Fibroblast of villous mesenchyme (primary cell): ENCODE measurements at places on chromosomes 4 and X. TPM values are rescaled to one million over a fixed set of nuclear protein-coding genes. Genes with fewer than 3 reads are reported as not detected.

NLGN3 gene
- 0.32 and 0.43 TPM in 2 replicates for total RNA-seq

GRCh38 chr4:24212642-24213041 is 322.8 kb upstream of the PPARGC1A start:
- DNase-seq = no peak

GRCh38 chrX:125132274-125132673 is 187.4 kb upstream of the TEX13C start:
- DNase-seq = no peak

UGT2B17 gene
- total RNA-seq = not detected in 2 replicates

DNA sequence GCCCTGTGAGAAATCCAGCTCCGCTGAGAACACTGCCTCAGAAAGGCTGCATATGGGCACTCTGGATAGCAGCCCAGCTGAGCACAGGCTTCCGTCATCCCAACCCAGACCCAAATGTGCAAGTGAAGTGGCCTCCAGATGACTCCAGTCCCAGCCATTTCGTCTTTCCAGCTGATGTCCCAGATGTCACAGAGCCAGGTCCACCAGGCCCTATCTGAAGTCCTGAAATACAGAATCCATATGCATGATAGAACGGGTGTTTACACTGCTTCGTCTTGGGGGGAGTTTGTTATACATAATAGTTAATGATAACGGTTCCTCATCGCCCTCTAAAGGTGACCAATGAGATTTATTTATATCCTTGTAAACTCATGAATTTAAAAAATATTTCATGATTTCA is 72.6 kb upstream of the TRIM2 start:
- DNase-seq = no peak

FAM149A gene
- total RNA-seq = 0.43 and 0.64 TPM in 2 replicates

DNA sequence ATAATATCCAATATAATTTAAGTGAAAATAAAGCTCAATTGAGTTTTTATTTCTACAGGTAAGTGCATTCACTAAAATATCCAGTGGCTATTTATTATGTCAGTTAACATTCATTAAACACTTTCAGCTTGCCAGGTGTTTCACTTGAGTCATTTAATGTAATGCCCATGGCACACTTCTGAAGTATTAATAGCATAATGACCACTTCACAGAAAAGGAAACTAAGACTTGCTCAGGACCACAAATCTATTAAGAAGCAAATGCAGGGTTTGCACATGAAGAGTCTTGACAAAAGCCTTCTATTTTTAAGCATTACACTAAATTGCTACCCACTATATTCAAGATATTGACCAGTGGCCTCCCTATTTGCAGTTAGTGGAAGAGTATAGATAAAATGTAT is 612.7 kb downstream of the KCTD8 start:
- no peak for DNase-seq

DNA sequence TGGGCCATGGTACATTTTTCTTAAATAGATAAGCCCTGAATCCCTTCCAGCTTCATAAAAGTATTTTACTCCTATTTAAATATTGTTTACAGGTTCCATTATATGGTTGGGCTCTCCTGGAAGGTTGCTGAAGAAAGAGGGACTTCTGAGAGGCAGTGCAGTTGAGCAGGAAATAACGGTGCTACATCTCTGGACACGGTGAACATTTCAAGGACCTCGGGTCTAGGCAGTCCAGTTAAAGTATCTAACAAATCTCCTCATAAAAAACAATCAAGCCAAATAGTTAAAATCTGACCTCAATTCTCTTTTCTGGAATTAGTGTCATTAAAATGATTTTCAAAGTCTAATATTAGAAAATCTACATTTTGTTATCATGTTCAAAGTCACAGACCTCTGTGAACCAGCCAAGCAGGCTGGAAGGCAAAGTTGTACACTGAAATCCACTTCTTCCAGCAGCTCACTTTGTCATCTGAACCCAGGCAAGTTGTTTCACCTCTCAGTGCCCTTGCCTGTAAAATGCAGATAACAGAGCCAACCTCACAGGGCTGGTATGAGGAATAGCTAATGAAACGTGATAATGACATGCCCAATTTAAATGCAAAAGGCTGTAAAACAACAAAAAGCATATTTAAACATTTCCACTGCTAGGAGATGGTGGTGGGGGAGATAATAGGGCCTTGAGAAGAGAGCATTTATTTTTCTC is 267.0 kb upstream of the KLF3 start:
- no peak for DNase-seq

DNA sequence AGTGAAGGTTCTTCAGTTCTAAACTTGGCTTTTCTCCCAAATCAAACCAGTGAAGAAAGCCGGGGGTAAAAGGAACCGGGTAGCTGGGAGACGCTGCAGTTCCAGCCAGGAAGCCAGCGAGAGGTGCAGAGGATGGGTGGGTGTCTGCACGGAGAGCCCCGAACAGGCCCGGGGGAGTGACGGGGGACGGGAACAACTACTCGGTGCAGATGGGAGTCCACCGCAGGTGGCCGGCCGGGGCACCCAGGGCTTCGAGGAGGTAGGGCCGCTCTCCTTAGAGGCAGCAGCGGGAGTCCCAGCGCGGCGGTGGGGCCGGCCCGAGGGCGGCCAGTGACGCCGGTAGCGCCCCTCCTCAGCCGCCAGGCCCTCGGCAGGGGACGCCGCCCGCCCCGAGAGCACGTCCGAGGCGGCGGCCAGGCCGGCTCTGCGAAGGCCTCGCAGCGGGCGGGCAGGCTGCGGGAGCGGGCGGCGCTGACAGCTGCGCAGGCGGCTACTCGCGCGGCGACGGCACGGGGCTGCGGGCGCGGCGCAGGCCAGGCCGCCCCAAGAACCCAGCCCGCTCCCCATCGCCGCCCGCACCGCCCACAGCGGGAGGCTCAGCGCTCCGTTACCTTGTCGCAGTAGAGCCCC is 449 bp downstream of the FBXL5 start:
- peak; percentile 48 for DNase-seq

- DNase-seq = peak; percentile 62
These were observed at the start of gene IRAK1 for GRCh38 chrX:154019633-154020528. TSS of gene IRAK1 (minus strand) at chrX:154019902. CDS start at chrX:154019812, 90 bp downstream.

GRCh38 chr4:108846568-108846967 is 83.7 kb upstream of the ETNPPL start:
- no peak for DNase-seq

DNA sequence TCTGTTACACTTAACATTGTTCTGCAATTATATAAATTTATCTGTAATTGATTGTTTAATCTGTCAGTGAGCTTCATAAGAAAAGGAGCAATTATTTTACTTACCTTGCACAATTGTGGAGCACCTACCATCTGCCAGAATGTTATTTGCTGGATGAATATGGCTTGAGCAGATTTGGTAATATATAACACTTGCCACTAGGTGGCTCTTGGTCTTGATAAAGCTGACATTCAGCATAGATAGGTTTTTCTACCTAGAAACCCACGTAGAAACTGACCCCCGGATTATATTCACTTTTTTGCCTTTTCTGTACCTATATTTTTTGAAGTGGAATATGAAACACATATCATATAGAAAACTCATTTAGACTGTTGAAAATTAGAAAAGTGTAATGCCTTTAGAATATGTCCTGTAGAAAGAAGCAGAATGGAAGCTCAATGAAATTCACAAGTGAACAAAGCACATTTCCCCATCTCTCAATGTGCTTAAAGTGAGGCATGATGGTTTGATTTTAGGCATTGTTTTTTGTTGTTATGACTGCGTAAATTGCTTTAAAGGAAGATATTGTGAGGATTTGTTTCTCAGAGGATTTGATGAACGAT is 9.5 kb downstream of the RBPJ start:
- DNase-seq = peak; percentile 70

HSFX2 gene
- total RNA-seq = 0.86 TPM in 1 of 2 replicates, not detected in the other

PASD1 gene
- not detected in 2 replicates for total RNA-seq

WNK3 gene
- total RNA-seq = 0.64 and 1.7 TPM in 2 replicates

ETDA gene
- not detected in 2 replicates for total RNA-seq

FGF13 gene
- under 0.01 TPM in 1 of 2 replicates, not detected in the other for total RNA-seq

DNA sequence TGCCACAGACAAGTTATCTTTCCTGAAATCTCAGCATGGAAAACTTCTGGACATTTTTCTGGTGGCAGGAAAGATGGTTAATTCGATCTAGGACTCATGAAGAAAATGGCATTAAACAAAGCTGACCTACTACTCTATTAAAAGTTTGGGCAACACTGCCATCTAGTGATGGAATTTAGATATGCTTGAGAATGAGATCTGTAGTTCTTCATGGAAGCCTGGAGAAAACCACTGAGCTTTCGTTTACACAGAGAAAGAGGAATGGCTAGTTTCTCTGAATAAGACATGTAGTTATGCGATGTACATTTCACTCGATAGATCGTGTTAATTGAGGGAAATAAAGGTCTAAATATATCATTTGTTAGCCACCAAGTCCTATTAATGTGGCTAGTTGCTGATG is 51.7 kb upstream of the CHRDL1 start:
- peak; percentile 62 for DNase-seq

DNA sequence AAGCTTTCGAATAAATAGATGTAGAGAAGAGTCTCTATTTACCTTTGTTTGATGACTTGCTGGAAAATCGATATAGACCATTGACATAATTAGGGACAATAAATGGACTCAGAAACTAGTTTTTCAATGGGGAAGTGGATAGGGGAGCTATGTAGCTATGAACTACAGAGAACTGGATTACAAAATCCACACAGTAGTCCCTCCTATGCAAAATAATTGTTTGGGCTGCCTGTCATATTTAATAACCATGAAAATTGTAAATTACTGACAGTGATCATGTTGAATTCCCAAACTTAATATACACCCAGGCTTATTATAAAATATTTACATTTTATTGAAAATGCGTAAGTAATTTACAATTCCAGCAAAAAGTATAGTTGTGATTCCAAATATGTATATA is 333.1 kb upstream of the FAM241A start:
- no peak for DNase-seq

- DNase-seq = no peak
These were observed 304.5 kb upstream of the DIPK2B start for GRCh38 chrX:45505214-45505613.

CT45A5 gene
- total RNA-seq = not detected in 2 replicates

DNA sequence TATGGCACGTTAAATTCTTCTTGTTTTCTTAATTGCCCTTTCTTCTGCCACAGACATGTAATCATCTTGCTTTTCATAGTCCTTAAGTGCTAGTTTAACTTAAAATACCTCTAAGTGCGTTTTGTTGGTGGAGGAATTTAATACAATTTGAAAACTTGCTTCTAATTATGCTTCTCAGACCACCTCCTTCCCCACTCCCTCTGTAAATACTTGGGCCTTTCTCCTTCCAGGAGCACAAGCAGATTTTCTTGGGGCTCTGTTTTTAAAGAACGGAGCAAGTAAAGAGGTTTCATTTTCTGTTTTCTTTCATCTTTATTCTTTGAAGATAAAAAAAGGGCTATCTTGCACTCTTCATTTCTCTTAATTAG is 559 bp upstream of the PCDH18 start:
- DNase-seq = peak; percentile 66

GRCh38 chr4:145045180-145045579 is 52.8 kb downstream of the ANAPC10 start:
- no peak for DNase-seq

TMSB15A gene
- total RNA-seq = 1.7 and 3.9 TPM in 2 replicates

- DNase-seq = no peak
These were observed 915 bp upstream of the RAB33B start for GRCh38 chr4:139453041-139453370.

DNA sequence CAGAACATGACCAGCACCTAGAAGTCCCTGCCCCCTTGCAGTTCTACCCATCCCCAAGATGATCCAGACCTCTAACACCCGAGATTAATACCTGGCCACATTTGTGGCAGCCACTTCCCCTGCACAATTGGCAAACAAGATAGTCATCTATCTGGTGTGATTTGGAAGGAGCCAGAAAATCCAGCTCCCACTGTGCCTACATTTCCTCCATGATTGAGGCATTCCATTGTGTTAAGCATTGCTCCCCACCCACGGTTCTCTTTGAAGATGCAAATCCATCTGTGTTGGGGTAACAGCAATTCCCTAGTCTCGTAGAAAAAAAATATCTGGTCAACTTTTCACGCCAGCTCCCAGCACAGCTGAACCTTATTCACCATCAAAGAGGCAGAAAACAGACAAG is 405.0 kb downstream of the BCOR start:
- DNase-seq = no peak

DNA sequence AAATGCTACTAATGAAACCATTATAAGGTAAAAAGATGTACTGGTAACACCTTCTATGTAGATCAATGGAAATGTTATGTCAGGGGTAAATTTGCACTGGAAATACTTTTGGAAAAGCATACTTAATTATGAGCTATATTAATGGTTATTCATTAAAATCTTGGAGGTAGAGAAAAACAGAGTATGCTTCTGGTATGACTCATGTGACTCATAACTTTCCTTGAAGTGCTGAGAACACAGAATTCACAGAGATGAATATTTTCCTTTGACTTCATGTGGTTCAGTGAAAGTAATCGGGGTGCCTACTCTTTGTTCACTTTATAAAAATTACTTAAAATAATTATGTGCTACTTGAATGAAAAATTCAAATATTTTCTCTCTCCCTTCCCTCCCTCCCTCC is 254.2 kb downstream of the KCTD8 start:
- peak; percentile 0 for DNase-seq

DNA sequence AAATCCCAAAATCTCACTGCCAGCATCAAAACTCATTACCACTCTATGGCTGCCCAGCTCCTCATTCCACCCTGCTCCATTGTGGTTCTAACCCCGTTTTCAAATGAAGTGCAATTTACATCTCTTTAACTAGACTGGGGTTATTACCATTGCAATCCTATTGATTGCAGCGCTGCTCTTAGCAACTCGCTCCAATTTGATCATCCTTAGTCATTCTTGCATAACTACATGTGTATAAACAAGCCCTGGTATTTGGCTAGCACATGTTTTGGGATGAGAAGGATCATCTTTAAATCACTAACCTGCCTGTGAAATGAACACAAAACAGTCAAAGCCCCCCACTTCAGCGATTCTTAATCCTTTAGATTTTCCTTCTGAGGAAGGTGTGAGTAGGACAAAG is 340.1 kb upstream of the PPARGC1A start:
- DNase-seq = peak; percentile 30

- no peak for DNase-seq
These were observed 64.1 kb downstream of the ANTXR2 start for GRCh38 chr4:80008971-80009370.

TREX2 gene
- 1.9 and 3.0 TPM in 2 replicates for total RNA-seq

DNA sequence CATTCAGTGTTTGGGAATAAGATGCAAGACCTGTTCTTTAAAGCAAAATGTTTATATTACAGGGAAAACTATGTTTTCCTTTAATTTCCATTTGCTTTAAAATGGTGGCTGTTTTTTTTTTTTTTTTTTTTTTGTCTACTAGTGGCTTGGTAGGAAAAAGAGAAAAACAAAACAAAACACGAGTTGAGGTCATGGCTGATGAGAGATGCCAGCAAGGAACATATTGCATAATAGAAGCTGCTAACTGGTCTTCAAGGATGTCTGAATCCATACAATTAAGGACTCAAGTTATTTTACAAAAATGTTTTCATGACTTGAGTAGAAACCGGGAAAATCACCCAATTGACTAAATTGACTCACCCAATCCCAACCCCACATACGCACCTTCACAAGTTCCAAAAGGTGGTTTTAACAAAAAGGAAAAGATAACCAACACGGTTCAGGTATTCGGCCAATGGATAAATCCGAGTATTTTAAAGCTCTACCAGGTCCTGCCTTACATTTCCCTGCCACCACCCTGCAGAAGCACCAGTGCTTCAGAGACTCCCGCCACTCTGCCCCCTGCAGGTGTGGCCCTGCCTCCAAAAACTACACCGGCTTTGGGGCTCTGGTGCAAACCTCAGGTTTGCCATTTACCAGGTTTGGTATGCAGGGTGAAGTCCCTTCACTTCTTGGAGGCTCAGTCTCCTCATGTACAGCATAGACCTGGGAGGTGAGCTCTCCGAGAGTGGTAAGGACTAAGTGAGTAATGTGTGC is 27.1 kb downstream of the PIR start:
- peak; percentile 40 for DNase-seq

ASMT gene
- not detected in 2 replicates for total RNA-seq
